ENCODE measurements at places on chromosomes 3 and 15.

- DNase-seq: no peak
Observed at GRCh38 chr15:91072161-91072560, 27.9 kb upstream of the SV2B start.

GRCh38 chr3:34352778-34353331, 554.4 kb downstream of the PDCD6IP start:
- no peak for DNase-seq

GRCh38 chr3:182814419-182815062, 21.2 kb downstream of the ATP11B start:
- no peak for DNase-seq

DNA sequence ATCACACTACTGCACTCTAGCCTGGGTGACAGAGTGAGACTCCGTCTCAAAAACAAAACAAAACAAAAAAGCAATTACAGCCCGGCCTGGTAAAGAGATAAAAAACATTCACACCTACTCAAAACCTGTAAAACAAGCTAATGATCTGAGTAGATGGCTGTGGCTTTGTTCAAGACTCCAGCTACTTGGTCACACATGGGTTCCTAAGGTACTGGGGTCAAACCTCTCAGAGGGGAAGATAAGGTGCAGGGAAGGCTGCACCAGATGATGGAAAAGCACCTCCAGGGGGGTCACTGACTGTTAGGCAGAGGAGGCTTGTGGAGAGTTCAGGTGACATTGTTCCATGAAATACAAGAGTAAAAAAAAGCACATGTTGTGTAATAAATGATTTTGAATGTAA, 450.2 kb upstream of the WNT5A start:
- no peak for DNase-seq

- no peak for DNase-seq
Observed at GRCh38 chr3:121493431-121493830, 52.4 kb downstream of the POLQ start.

- DNase-seq: no peak
Observed at GRCh38 chr3:177527182-177527581, 329.9 kb upstream of the TBL1XR1 start.

GRCh38 chr15:60385620-60386552, 11.9 kb downstream of the ANXA2 start:
- no peak for DNase-seq

GRCh38 chr15:67327312-67327711, 72.7 kb downstream of the IQCH start:
- DNase-seq: no peak

- DNase-seq: no peak
Observed at GRCh38 chr3:108403686-108404345, 106.6 kb downstream of the MYH15 start.

- DNase-seq: no peak
Observed at GRCh38 chr3:31247850-31248562, 284.7 kb upstream of the STT3B start.

- no peak for DNase-seq
Observed at GRCh38 chr15:100642950-100643338, 40.6 kb downstream of the ASB7 start.

DNA sequence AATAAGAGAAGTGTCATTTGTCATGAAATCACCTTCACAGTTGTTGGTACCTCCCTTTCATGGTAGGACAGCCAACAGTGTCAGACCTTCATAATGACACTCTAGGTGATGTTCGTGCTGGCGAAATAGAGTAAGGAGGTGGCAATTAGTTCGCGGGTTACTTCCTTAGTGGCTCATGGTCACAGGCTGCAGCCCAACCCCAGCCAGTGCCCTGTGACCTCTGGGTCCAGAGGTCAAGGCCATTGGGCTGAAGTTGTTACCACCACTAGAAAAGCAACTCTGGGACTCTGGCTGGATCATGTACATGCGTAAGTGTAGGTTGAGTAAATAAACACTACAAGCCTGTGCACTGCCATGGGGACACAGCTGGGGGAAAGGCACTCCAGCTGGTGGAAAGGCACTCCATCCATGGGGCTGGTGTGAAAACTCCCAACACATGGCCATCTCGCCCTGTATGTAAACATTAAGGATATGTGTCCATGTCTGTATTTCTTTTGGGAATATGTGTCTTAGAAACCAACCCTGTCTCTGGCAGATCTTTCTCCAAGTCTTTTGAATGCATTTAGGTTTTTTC, 106.7 kb downstream of the RYK start:
- DNase-seq: no peak

DNA sequence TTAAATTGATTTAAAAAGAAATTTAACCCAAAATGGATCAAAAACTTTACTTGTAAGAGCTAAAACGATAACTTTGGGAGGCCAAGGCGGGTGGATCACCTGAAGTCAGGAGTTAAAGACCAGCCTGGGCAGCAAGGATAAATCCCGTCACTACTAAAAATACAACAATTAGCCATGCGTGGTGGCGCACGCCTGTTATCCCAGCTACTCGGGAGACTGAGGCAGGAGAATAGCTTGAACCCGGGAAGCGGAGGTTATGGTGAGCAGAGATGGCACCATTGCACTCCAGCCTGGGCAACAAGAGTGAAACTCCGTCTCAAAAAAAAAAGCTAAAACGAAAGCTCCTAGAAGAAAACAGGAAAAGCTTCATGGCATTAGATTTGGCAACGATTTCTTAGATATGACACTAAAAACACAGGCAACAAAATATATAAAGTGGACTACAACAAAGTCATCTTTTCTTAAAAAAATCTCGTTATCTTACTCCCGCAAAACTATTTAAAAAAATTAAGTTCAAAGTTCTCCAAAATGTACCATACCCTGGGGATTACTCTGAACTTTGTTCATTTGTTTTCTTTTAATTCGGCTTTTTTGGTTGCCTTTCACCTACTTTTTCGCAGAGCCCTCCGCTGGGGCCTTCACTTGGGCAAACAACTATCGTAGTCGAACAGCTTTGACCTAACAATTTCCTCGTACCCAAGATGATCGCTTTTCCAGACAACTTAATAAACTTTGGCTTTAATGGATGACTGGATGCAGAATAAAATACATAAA, 2.9 kb downstream of the HDDC3 start:
- DNase-seq: no peak

DNA sequence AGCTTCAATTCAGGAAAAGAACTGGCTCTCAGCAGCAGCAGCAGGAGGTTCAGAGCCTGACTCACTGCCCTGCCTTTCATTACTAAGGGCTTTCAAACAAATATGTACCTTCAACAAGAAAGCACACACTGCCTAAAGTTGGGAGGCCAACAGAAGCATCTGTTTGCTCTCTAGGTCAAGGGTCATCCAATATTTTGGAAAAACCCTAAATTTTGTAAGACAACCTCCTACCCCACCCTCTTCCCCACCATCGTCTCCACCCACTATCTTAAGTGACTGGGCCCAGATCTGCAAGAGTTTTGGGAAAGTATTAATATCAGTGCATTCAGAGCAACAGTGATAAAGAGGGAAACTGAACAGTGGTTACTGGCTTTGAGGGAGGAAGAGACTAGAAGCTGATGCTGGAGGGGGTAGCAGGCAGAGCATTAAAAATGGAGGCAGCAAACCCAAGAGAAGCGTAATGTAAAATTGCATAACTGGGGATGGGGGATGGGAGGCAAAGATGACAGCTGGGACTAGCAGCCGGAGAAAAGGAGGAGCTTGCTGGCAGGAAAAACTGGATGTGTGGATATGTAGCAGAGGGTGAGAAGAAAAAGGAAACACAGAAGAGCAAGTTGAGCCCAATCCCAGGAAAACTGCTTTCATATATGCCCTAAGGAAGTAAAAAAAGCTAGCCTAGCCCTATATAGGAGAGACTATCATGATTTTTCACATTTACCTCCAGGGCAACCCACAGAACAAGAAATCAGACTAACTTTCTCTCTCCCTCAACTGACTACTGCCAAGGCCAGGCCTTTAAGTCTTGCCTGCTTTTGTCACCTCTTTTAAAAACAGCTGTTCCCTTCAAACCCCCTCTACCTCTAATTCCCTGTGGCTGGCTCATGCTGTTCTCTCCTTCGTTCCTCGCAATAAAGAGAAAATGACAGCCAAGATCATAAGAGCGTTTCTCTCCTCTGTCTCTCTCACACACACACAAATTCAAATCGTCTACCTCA, 31.4 kb downstream of the NPTN start:
- no peak for DNase-seq

- DNase-seq: no peak
Observed at GRCh38 chr3:143155756-143156155, 36.2 kb downstream of the CHST2 start.

- DNase-seq: no peak
Observed at GRCh38 chr3:141411251-141411771, 43.0 kb downstream of the ZBTB38 start.

GRCh38 chr3:112351036-112351435, 18.1 kb downstream of the CD200 start:
- DNase-seq: no peak

- no peak for DNase-seq
Observed at GRCh38 chr15:48945386-48945785, 18.3 kb downstream of the SHC4 start.

DNA sequence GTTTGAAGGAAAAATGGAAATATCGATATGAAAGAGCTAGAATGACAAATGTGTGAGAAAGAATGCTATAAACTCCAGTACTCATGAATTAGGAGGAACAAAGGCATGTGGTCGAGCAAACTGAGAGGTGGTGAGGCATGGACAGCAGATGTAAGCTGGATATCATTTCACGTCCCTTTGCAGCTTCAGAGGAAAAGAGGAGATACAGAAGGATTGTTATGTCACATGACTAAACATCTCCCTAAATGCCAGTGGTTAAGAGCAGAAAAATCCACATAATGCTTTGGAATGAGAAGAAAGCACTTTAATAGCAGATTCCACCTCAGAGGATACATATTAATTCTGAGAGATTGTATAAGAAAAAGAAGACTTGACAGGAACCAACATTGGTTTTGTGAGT, 248.7 kb downstream of the ZIC4 start:
- DNase-seq: no peak

DNA sequence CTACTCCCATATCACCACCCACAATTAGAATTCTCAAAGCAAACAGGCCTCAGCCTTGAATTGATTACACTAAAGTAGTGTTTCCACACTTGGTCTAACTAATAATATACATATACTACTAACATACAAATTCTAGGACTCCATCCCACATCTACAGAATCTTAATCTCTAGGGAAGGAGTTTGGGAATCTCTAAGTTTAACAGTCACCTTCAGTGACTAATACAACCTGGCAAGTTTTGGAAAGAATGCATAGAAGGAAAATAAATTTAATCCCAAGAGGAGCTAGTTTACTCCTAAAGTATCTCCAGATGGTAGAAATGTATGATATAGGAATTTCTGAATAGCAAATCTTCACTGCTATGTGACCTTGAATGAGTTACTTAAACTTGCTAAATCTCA, 9.1 kb downstream of the CLPX start:
- no peak for DNase-seq

DNA sequence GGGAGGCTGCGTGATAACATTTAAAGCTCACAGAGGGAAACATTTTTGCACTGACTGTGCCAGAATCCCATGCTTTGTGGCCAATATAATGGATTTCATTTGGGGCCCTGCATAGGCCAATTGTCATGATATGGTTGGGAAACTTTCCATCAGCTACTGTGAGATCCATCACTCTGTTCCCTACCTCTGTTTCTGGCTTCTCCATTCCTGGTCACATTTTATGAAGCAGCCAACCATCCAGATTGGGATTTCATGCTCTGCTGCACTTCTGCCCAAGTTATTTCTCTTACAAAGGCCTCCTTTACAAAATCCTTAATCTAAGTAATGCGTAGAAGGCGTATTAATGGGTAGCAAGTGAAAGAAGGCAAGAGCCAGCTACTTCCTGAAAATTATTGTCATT, 221.1 kb downstream of the LRTM1 start:
- DNase-seq: no peak

- DNase-seq: no peak
Observed at GRCh38 chr3:20776286-20776685, 590.3 kb upstream of the SGO1 start.

DNA sequence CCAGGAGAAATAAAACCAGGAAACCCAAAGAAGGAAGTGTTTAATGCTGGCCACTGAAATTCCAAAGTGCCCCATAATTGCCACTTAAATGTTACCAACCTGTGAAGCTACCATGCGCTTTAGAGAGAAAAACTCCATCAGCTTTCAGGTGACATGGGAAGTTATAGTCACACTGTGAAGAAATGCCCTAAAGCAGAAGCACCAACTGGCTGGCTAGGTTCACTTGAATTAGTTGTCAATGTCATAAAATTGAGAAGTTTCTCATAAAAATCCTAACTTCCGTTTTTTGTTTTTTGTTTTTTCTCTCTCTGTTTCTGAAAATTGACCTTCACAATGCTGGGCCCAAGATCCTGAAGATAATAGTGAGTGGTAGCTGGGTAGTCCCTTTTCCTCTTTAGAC, 167.9 kb upstream of the CTNNB1 start:
- DNase-seq: no peak

- no peak for DNase-seq
Observed at GRCh38 chr3:81871358-81872155, 110.1 kb upstream of the GBE1 start.

GRCh38 chr3:105811518-105812193, 57.2 kb downstream of the CBLB start:
- no peak for DNase-seq

DNA sequence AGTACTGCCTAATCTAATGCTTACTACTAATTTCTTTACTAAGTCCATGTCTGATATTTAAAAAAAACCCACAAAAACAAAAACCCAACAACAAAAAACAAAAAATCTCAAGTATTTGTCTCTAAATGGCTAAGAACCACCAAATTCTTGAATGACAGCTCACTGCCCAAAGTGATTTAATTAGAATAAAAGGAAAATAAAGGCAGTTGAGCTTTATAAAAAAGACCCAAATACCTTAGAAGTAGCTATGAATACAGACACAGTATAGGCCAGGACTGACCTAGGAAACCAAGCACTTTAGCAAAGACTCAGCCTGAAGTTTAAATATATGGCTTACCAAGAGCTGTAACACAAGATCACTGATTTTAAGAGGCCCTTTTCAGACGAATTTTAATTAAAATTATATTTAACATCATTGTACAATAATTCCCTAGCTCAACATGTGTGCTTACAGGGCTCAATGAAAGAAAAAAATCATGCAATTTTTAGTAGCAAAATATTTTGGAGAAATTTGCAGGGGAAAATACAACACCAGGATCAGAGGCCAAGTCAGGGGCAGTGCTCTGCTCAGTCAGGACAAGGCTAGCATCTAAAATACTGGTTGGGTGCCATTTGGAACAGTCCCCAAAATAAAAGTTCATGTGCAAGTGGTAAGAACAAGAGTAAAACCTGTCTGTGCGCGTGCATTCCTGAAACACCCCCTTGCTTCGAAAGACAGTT, 24.8 kb downstream of the UQCC5 start:
- no peak for DNase-seq

DNA sequence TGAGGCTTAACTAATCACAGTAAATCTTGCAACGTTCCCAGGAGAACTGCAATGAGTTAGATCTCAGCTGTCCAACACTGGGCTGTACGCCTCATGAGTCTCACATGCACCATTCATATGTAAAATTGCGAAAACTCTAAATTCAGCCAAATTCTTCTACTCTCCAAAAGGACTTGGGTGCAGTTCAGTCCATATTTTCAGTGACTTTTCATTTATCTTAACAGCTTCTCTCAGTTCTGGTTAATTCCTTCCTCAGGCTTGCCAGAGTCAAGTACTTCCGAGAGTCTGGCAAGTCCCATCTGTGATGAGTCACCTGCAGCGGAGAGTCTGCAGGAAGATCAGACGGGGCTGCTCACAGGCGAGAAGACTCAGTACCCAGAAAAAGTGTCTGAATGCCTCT, 11.5 kb downstream of the CCDC80 start:
- DNase-seq: no peak

GRCh38 chr15:74997141-74997540, 1.8 kb downstream of the SCAMP5 start:
- DNase-seq: no peak

GRCh38 chr3:172071780-172072330, 32.5 kb downstream of the FNDC3B start:
- no peak for DNase-seq

Data from activated naive CD4-positive, alpha-beta T cell (primary cell).